Stimulated activated CD8-positive, alpha-beta memory T cell treated with anti-CD3 and anti-CD28 coated beads, Interleukin-7, amount 100 ng/mL, for 1 hour (primary cell): ENCODE measurements at places on chromosomes 7 and 10.

- no peak for DNase-seq
These were observed 158.5 kb downstream of the GALNT17 start for GRCh38 chr7:71290452-71290851.

DNA sequence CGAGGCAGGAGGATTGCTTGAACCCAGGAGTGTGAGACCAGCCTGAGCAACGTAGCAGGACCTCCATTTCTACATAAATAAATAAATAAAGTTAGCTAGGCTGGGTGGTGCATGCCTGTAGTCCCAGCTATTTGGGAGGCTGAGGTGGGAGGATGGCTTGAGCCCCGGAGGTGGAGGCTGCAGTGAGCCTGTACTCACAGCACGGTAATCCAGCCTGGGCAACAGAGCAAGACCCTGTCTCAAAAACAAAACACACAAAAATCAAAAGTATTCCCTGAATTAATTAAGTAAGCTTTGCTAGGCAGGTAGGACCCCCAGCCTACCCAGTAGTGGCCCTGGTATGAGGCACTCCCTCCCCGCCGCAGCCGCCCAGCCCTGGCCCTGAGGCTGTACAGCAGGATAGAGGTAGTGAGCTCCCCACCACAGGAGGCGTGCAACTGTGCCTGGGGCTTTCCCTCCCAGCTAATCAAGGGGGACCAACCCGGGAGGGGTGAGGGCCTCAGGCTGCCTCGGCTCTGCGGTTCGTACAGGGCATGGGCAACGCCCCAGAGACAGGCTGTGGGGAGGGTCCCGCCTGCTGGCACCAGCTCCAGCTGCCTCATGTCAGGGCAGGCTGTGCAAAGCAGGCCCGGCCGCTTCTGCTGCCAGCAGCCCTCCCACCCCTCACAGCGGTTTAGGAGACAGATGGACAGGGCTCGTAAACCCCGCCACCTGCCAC is 1.0 kb upstream of the CYP2W1 start:
- DNase-seq, result no peak

- DNase-seq, result no peak
These were observed 78.0 kb upstream of the PPP2R2D start for GRCh38 chr10:131822692-131823245.

GRCh38 chr10:114868870-114869519 is 47.4 kb downstream of the FHIP2A start:
- DNase-seq, result no peak

- DNase-seq, result no peak
These were observed 12.7 kb upstream of the BNIP3 start for GRCh38 chr10:131994435-131994834.

DNA sequence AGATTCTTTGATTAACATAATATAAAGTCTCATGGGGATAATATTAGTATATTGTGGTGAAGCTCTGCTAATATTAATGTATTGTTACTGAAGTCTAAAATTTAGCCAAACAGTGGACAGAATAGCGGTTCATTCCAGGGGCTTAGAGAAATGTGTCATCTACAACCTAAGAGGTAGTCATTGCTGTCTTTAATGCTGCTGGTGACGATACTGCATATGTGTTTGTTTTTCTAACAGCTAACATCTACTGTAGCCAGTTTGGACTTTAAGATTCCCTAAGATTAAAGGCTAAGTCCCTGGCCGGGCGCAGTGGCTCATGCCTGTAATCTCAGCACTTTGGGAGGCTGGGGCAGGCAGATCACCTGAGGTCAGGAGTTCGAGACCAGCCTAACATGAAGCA is 102.0 kb upstream of the SAMD8 start:
- no peak for DNase-seq

DNA sequence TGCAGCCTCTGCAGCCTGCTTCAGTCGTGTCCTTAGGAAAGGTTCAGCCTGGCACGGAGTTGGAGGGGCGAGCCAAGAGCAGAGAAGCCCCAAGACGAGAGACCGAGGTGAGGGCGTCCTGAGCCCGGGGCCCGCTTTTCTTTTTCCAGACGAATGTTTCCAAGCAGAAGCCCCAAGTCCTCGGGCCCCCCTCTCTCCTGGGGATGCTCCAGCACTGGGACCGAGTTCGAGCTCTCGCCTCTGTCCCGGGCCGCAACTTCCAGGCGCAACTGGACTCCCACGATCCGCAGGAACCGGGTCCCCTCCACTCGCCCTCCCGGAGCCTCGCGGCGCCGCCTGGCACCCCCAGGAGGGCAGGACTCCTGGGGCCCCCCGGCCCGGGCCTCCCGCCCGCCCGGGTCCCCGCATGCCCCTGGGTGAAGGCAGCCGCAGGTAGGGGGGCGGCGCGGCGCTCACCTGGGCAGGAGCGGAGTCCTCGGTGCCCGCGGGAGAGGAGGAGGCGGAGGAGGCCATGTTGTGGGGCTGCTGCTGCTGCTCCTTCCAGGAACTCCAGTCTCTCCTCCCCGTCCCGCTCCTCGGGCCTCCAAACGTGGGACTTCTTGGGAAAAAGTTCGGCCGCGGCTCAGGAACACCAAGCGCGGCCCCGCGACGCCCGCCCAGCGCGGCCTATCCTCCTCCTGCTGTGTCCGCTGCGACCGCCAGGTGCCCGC is 45.3 kb upstream of the CDK1 start:
- DNase-seq, result no peak

GRCh38 chr10:85976267-85976793 is 390.3 kb downstream of the GRID1 start:
- DNase-seq, result no peak

- no peak for DNase-seq
These were observed 2.9 kb upstream of the MYOZ1 start for GRCh38 chr10:73644015-73644743.

GRCh38 chr10:91590904-91591796 is 41.7 kb downstream of the PPP1R3C start:
- DNase-seq, result no peak

- DNase-seq, result no peak
These were observed 83.1 kb upstream of the NPVF start for GRCh38 chr7:25311346-25311745.

- DNase-seq, result no peak
These were observed 84.0 kb upstream of the SMNDC1 start for GRCh38 chr10:110388687-110389052.

DNA sequence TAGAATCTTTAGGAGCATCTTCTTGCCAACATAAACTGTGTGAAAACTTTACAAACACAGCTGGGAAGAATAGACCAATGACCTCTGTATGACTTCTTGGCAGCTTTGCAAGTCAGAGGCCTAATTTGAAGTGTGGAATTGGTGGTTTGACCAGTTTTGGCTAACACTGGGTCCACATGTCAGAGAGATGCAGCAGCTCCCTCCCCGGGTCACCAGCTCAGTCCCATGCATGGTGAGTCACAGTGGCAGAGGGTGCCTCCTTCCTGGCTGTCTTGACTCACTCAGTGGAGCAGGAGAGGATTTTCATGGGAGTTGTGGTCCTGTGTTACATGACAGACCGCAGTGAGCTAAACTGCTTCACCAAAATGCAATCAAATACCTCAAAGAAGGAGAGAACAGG is 8.2 kb upstream of the STARD3NL start:
- DNase-seq, result no peak

DNA sequence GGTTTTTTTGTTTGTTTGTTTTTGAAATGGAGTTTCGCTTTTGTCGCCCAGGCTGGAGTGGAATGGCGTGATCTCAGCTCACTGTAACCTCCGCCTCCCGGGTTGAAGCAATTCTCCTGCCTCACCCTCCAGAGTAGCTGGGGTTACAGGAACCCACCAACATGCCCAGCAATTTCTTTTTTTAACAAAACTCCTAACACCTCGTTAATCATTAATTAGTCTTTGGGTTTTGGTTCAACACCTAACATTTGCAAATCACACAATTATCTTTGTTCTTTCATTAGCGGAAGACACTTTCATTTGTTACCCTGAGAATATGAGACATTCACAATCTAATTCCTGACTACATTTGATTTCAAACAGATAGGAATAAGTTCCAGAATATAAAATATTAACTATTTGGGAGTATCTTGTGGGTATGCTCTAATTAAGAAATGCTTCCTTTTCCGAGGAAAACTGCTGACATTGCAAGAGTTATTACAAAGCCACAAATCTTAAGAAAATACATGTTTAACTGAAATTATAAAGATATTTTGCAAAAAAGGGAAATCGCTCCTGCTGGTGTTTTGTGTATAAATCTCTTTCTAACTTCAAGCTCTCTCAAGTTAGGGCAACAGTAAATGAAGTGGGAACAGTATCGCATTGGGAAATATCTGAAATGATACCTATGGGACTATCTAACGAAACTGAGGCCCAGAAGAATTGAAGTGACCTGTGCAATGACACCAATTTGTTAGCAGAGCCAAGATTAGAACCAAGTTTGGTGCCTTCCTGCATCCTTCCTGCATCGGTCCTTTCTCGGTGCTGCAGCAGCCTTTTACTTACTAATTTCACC is 1.2 kb upstream of the LSM8 start:
- DNase-seq, result no peak

- DNase-seq, result no peak
These were observed 123.6 kb downstream of the ATXN7L1 start for GRCh38 chr7:105752671-105753275.

GRCh38 chr7:5248201-5248885 is 34.4 kb upstream of the SLC29A4 start:
- DNase-seq, result no peak

DNA sequence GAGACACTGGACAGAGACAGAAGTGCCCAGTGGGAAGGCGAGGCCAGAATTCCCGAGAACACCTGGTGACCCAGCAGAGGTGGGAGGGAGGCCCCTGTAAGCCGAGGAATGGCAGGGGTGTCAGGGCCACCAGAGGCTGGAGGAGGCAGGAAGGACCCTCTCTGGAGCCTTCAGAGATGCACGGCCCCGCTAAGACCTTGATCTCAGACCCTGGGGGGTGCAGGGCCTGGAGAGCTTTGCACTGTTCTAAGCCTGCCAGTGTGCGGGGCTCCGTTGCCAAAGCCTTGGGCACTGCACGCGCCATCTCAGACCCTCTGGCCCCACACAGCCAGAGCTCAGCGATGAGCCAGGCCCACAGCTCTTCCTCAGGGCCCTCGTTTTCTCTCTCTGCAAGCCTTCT is 557.1 kb downstream of the PTPRN2 start:
- no peak for DNase-seq

GRCh38 chr7:144834641-144835144 is 1.2 kb downstream of the TPK1 start:
- no peak for DNase-seq

GRCh38 chr10:118742782-118743181 is 12.0 kb downstream of the CACUL1 start:
- DNase-seq, result no peak

DNA sequence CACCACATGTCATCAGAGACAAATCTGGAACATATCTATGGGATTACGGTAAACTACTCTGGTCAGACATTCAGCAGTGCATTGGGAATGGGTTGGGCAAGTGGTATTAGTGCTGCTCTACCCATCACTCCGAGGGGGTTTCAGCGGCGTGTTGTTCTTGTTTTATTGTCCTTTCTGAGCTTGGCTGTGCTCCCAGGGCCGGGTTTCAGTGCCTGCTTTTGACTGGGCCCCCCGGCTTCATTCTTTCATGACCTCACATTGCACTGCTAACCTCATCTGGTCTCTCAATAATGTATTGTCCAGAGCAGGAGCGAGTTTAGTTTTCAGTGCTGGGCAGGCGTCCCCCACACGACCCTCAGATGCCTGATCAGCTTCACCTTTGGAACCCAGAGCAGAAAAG is 364.6 kb downstream of the PAXIP1 start:
- no peak for DNase-seq

DNA sequence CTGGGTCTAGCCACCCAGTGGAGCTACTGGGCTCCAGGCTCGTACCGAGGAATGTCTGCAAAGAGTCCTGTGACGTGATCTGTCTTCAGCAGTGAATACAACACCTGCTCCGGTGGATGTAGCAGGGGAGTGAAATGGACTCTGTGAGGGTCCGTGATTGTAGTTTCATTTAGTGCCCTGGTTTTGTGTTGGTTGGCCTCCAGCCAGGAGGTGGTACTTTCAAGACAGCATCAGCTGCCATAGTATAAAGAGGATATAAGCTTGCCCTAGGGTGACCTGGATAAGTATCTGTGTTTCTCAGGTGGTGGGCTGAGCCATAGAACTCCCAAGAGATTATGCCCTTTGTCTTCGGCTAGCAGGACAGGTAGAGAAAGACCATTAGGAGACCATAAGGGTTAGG is 24.6 kb upstream of the WNT2 start:
- DNase-seq, result no peak

DNA sequence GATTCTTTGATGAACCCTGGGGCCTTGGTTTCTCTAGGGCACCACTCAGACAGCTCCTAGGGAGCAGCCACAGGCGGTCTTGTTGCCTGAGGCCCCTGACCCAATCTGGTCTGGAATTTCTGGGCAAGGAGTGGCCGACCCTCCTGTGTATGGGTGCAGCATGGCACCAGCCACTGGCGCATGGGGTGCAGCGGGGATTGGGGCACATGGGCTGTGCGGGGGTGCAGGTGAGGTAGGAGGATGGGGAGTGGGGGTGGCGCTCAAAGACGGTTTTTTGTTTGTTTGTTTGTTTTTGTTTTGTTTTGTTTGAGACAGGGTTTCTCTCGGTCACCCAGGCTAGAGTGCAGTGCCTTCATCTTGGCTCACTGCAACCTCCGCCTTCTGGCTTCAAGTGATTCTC is 62.3 kb downstream of the HTR5A start:
- DNase-seq, result no peak

DNA sequence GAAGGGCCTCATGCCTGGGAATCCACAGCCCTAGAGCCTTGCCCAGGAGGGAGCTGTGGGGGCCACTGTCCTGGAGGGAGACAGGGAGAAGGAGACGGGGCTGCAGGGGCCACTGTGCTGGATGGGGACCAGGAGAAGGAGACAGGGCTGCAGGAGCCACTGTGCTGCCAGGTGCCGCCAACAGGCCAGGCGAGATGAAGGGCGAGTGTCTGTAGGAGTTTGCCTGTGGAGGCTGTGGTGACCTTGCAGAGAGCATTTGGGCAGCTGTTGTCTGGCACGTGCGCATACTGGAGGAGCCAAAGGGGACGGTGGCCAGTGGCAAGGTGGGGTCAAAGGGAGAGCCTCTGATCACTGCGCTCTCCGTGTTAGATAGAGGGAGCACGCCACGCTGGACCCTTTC is 79.2 kb downstream of the NKX6-2 start:
- DNase-seq, result no peak

- no peak for DNase-seq
These were observed 25.7 kb downstream of the C7orf25 start for GRCh38 chr7:42886129-42886528.

- no peak for DNase-seq
These were observed 236.7 kb downstream of the OTUD1 start for GRCh38 chr10:23675585-23675984.

- DNase-seq, result no peak
These were observed 54.9 kb downstream of the TFPI2 start for GRCh38 chr7:93835702-93836101.

GRCh38 chr10:49135575-49136313 is 1.9 kb upstream of the FAM170B start:
- DNase-seq, result no peak

GRCh38 chr10:84587789-84588188 is 259.4 kb downstream of the CCSER2 start:
- DNase-seq, result no peak

DNA sequence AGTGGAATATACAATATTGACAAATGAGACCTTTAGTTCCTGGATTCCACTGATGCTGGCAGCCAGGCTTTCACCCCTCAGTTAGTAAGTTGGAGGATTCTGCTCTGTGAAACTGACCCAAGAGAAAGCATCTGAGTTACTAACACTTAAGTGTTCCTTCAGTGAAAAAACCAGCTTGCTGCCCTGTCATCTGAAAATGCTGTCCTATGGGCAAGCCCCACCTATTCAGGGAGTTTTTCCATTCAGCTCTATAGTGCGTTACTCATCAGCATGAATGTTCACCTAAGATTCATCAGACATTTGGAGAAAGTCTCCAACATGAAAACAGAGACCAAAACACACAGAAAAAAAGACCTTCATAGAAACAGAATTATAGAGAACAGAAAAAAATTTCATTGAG is 37.9 kb downstream of the PRPF18 start:
- DNase-seq, result no peak
